ENCODE measurements at places on chromosomes 13 and 19.
A peak's percentile ranks its signal among the peaks of the same experiment; 100 is the strongest.

DNA sequence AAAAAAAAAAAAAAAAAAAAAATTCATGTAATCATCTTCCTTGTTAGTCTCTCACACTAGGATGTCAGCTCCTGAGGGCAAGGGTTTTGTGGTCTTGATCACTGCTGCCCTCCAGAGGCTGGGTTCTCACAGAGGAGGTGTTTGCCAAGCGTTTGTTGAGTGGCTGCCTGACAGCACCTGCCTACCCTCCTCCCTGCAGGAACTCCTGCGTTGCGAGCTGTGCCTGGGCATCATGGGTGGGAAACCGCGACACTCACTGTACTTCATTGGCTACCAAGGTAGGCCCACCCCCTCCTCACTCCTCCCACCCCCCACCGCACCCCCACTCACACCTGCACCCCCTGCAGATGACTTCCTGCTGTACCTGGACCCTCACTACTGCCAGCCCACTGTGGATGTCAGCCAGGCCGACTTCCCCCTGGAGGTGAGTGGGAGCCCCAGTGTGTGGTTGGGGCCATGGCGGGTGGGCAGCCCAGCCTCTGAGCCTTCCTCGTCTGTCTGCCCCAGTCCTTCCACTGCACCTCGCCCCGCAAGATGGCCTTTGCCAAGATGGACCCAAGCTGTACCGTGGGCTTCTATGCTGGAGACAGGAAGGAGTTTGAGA lies 8.1 kb downstream of the ATG4D start:
- peak; percentile 61 for DNase-seq

DNA sequence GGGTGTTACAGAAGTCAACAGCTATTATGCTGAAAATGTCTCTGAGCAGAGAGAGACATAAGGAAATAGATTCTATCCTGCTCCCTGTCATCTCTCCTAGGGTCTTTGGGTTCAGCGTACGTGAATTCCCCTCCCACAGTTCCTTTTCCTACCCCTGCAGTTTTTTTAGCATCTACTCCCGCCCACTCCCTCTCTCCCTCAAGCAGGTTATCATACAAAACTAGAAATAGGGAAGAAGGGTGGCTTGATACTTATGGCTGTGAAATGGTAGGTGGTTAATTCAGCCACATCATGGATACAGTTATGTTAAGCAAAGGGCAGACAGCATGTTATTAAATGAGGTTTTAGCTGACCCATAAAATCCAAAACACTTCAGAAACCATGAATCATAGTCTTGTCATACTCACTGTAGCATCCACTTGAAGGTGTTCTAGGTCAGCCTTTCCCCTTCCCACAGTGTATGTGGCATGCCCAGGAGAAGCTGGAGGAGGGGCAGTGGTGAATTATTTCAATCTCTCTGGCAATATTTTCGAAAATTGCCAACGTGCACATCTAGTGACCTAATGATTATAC lies 236.8 kb upstream of the SERP2 start:
- DNase-seq: no peak

- DNase-seq: no peak
These were observed 20.5 kb downstream of the UGGT2 start for GRCh38 chr13:96032717-96033116.

- DNase-seq: no peak
These were observed 10.4 kb downstream of the IGFLR1 start for GRCh38 chr19:35731779-35732405.

DNA sequence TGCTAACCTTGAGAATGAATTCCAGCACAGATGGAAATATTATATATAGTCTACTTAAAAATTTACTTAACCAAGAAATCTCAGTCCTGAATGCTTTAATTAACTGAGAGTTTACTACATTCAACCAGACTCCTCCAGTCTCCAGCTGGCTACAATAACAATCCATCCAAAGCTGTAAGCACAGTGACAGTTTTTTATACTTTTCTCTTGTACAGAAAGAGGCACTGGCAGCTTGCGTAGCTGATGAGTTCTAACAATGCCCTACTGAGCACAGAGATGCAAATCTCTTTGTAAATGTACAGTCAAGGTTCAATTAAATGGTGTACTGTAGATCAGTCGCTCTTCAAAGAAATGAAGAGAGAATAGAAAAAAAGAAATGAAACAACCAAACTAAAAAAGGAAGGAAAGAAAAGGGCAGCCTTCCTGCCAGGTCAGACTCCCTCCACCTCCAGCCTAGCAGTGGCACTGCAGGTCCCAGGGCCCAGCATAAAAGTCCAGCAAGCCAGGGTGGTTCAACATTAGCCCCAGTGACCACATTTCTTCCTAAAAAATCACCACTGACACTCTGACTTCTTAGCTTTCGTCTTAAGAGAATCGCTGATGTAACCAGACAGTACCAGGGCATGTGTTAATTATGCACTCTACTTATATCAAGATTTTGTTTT lies 88.4 kb downstream of the SACS start:
- no peak for DNase-seq

GRCh38 chr19:16444269-16444600 lies 27.5 kb downstream of the EPS15L1 start:
- DNase-seq: no peak

DNA sequence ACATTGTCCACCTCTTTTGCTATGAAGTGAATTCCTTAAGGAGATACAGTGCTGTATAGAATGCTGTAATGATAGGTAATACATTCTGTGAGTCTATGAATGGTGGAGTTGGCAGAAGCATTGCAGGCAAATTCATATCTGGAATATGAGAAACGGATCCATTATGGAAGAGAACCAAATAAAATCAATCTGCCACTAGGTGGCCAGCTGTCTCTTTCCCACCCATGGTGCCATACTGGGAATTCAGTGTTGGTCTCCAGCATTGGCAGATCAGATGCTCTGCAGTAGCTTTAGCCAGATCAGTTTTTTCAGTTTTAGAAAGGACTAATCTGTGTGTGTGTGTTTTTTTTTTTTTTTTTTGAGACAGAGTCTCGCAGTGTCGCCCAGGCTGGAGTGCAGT lies 27.6 kb downstream of the DNAJC3 start:
- no peak for DNase-seq

DNA sequence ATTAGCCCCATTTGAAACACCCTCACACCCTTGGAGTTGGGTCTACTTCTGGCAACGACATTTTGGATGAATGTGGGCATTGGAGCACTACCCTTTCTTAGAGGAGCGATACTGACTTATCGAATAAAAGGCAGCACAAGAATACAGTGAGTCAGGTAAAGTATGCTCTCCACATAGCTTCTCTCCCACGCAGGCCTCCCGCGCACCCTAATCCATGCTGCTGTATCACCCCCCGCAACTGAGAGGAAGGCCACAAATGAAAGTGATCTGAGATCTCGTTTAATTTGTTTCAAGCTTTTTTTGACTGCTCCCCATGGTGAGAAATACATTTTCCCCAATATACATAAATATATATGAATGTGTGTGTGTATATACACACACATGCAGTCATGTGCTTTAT lies 25.4 kb upstream of the AKAP11 start:
- DNase-seq: no peak

DNA sequence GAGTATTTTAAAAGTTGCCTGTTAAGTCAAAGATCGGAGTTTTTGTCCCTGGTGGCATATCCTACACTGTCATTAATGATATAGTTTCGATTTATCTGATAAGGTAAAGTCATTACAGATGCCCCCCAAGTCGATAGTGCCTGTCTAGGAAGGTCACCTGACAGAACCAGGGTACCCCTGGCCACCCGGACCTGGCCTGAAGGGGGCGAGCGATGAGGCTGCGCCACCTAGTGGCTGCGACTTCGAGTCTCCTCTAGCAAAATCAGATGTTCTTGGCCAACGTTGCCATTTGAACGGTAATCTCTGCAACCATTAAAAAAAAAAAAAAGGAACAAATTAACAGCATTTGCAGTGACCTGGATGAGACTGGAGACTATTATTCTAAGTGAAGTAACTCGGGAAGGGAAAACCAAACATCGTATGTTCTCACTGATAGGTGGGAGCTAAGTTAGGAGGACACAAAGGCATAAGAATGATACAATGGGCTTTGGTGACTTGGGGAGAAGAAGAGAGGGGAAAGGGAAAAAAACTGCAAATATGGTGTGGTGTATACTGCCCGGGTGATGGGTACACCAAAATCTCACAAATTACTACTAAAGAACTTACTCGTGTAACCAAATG lies 565.1 kb downstream of the LIG4 start:
- DNase-seq: peak; percentile 53

- DNase-seq: peak; percentile 55
These were observed 69.6 kb downstream of the ARHGEF7 start for GRCh38 chr13:111184458-111185401.

- DNase-seq: no peak
These were observed 3.1 kb upstream of the JSRP1 start for GRCh38 chr19:2259336-2259735.

DNA sequence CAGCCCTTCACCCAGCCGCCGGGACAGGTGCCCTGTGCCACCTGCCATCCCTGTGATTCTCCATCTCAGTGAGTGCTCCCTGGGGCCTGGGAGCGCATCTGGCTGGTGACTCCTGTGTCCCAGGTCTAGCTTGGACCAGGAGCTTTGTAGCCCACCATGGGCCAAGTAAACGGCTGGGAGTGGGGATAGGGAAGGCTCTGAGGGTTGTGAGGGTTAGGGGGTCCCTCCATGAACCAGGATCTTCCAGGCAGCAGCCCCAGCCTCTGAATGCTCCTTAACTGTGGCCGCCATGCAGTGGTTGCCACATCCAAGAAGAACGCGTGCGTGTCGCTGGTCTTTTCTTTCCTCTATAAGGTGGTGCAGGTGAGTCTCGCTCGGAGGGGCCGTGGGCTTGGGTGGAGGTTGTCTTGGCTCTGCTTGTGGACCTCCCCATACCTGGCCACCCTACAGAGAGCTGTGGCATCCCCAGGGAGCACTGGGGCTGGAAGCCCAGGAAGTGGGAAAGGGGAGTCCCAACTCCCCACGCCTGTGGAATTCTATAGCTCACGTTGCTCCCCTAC lies 8.4 kb downstream of the AP1M1 start:
- no peak for DNase-seq

DNA sequence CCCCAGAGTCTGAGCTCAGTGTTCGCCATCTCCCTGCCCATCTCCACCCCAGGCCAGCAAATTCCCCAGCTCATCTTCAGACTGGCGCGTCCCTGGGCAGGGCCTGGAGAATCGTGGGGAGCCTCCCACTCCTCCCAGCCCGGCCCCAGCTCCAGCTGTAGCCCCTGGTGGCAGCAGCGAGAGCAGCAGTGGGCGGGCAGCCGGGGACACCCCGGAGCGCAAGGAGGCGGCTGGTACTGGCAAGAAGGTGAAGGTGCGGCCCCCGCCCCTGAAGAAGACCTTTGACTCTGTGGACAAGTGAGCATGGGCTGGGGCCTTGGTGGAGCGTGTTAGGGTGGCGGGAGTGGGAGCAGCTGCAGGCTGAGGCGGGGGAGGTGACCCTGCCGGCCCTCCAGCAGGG lies 8.4 kb upstream of the PRR19 start:
- DNase-seq: no peak

GRCh38 chr13:27338816-27339215 lies 68.2 kb downstream of the RASL11A start:
- no peak for DNase-seq

DNA sequence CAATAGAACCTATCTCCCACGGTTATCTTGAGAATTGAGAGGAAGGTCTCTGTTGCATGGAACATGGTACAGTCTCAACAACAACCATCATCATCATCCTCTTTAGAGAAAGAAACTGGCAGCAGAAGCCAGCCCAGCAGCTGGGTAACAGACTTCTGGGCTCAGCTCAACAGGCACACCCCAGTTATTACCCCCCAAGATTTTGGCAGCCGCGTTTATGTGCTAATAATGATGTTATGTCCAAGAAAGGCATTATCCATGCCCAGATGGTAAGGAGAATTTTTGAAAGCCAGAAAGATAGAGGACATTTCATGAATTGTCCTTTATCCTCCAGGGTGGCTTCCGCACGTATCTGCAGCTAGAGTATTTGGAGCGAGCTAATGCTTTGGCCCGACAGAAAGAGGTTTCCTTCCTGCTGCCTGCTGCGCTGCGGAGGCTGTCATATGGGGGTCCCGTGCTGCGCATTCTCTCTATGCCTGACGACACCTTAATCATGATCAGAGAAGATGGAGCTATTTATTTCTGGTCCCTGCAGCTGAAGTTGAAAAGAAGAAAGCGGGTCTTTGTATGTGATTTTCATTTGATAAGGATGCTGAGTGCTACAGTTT lies 89.9 kb downstream of the TEX26 start:
- DNase-seq: no peak

- no peak for DNase-seq
These were observed 56.9 kb upstream of the KCTD4 start for GRCh38 chr13:45257638-45258333.

DNA sequence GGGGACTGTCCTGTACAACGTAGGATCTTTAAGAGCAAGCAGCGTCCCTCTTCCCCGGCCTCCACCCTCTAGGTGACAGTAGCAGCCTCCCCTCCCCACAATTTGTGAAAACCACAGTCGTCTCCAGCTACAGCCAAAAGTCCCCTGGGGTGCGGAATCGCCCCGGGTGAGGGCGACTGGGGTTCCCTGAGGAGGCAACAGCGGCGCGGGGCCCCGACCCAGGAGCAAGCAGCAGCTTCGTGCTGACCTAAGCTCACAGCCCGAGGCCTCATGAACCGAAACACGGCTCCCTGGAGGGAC lies 322 bp downstream of the ZNF558 start:
- no peak for DNase-seq

GRCh38 chr13:85040215-85040614 lies 759.0 kb downstream of the SLITRK6 start:
- no peak for DNase-seq

- DNase-seq: no peak
These were observed 18.2 kb upstream of the PTBP1 start for GRCh38 chr19:778910-779653.

GRCh38 chr19:1417681-1418495 lies 10.5 kb downstream of the DAZAP1 start:
- DNase-seq: no peak

DNA sequence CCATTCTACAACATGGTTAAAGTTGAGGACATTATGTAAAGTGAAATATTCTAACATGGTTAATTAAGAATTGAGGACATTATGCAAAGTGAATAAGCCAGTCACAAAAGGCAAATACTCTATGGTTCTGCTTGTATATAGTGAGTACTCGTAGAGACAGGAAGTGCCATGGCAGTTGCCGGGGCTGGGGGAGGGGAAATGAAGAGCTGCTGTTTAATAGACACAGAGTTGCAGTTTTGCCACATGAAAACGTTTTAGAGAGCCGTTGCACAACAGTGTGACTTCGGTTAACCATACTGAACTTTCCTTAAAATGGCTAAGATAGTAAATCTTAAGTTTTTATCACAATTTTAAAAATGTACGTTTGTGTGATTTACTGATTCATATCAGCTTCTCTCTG lies 176.9 kb downstream of the SHISA2 start:
- peak; percentile 66 for DNase-seq

DNA sequence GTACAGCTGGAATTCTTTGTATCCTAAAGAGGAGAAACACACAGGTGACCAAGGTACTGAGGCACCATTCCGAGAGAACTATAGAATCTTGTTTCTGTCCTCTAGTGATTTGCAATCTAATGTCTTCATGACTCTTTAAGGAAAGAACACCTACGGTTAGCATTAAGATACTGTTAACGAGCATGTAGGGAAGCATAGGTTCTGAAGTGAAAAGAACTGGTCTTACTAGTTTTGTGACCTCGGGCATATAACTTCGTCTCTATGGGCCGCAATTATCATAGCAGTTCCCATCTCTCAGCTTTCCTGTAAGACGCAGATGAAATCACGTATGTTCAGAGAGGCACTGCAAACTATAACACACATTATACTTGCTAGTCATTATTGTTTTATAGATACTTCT lies 193.0 kb upstream of the NBEA start:
- DNase-seq: no peak

GRCh38 chr19:44740351-44740824 lies 8.1 kb upstream of the BCL3 start:
- DNase-seq: no peak

Measured in stimulated activated naive CD8-positive, alpha-beta T cell treated with anti-CD3 and anti-CD28 coated beads, Interleukin-15, Interleukin-2, amounts not matched to agents 100 U/mL and 50 U/mL, for 24 hours (primary cell).